ENCODE measurements at places on chromosomes 3 and 15.

GRCh38 chr15:60510006-60510405, 31.1 kb upstream of the ICE2 start:
- DNase-seq = no peak

DNA sequence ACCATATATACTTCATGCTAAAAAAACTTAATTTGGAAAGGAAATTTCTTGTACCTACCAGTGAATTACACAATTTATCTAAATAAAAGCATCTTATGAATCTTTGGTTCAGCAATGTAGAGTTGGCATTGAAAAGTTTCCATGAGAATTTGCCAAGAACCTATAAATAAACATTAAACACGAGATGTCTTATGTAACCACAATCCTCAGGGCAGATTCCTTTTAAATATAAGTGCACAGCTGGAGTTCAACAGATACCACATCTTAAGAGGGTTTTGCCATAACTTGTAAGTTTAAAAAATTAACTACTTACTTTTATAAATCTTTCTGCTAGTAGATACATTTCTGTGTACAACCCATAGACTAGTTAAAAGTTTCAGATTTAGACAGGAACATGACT, 499.3 kb upstream of the ARRDC4 start:
- no peak for DNase-seq

DNA sequence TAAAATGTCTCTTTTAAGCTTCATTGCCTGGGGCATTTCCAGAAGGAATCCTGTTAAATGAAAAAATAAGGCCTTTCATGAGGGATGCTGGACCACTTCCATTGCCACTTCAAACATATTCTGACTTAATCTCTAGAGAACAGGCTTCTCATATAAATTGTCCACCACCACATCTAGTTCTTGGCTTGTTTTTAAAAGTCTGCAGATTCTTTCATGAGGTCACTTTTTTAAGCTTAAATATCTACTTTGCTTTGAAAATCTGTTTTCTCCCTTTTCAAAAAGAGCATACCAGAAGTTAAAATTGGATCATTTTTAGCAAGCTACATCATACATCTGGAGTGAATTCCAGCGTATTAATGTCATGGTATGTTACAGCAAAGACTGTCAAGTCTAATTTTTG, 131.6 kb downstream of the C3orf70 start:
- no peak for DNase-seq

DNA sequence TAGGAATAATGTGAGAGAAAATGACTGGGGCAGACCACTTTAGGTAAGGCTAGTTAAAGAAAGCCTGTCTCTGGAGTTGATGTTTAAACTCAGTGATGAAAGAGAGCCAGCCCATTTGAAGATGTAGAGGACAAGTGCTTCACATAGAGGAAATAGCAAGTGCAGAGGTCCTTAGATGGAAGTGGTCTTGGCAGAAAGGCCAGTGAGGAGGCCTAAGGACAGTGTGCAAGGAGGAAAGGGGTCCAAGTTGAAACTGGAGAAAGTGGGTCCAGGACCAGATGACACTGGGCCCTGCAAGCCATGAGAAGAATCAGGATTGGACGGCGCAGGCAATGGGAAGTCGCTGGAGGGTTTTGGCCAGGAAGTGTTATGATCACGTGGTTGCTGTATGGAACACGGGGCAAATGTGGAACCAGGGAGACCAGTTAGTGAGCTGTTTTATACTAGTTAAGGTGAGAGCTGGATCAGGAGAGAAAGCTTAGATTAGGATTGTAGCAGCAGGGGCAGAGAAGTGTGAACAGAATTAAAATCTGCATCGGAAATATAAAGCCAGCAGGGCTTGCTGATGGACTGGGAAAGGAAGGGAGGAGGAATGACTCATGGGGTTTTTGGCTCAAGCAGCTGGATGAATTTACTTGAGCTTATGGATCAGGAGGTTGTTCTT, 48.0 kb upstream of the SCAANT1 start:
- DNase-seq = no peak

DNA sequence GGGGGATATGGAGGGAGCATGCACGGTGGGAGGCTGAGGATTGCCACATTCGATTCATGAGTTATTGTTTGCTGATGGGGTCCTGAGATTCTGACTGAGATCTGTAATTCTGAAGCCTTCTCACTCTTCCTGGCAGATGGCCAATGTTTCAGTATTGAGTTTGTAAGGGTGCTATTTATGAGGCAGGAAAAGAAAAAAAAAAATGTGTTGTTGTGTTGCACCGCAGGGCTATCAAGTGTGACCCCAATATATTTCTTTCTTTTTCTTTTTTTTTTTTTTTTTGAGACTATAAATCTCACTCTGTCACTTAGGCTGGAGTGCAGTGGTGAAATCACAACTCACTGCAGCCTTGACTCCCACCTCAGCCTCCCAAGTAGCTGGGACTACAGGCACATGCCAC, 3.2 kb upstream of the SENP2 start:
- no peak for DNase-seq

Data from activated CD8-positive, alpha-beta memory T cell treated with anti-CD3 and anti-CD28 coated beads for 4 hours (primary cell).